ENCODE measurements at places on chromosomes 13 and 19.
A peak's percentile ranks its signal among the peaks of the same experiment; 100 is the strongest.

DNA sequence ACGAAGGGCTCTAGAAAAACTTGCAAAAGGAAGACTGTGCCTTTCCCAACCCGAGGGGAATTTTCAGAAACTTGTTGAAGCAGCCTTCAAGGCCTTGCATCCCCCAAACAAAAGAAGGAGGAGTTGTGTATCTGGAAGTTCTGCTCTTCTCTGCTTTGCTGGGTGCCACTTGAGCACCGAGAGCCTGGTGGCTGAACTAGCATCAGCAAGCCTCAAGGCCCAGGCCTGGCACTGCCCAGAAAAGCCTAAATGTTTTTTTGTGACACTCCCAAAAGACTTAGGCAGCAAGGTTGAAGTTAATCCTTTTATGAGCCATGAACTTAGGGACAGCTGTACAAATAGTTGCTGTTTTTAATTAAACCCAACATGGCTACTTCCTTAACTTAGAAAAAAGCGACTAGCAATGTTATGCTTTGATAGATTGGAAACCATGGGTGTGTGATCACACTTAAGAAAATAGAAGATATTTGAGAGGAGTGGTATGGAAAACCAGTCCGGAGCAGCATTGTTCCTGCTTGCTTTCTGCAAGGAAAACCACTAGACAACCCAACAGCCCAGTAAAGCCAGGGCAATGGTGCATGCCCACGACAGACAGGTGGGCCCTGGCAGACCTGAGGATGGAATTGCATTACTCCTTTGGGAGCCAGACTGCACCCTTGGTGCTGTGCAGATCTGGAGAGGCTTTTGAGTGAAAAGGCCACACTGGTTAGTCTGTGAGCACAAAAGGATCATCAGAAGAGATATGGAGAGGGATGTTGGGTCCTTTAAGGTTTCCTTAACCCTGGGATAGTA lies 788 bp upstream of the DLEU7 start:
- no peak overlapping the region for H3K27ac ChIP-seq
- no peaks in the 10 kb centered on the region for H3K4me1 ChIP-seq
- DNase-seq, result no peak
- no peaks in the 10 kb centered on the region for H3K36me3 ChIP-seq

DNA sequence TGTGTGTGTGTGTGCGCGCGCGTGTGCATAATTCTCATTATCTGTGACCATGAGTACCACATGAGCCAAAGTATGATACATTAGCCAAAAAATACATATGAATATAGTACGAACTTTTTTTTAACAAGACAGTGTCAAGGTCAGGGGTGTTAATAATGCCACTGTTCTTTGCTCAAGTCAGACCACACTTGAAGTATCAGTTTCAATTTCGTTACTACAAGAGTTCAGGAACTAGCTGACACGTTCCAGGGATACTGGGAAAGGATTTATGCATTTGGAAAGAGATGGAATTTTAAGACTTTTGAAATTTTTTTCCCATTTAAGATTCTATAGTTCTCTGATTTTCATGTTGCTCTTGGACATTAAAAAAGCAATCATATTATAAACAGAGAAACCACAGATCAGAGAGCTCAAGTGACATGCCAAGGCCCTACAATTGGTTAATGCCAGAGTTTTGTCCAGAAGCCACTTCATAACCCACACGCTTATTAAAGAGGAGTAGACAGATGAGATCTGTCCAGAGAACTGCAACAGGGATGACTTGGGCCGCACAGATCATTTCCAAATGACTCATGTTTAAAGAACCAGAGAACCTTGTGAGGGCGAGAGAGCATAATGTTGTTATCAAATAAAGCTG lies 718.8 kb upstream of the SGCG start:
- no peaks in the 10 kb centered on the region for H3K36me3 ChIP-seq
- H3K27me3 ChIP-seq, result no peaks in the 10 kb centered on the region
- H3K4me1 ChIP-seq, result no peaks in the 10 kb centered on the region
- no peak overlapping the region for H3K27ac ChIP-seq
- H3K4me3 ChIP-seq, result no peak overlapping the region

DNA sequence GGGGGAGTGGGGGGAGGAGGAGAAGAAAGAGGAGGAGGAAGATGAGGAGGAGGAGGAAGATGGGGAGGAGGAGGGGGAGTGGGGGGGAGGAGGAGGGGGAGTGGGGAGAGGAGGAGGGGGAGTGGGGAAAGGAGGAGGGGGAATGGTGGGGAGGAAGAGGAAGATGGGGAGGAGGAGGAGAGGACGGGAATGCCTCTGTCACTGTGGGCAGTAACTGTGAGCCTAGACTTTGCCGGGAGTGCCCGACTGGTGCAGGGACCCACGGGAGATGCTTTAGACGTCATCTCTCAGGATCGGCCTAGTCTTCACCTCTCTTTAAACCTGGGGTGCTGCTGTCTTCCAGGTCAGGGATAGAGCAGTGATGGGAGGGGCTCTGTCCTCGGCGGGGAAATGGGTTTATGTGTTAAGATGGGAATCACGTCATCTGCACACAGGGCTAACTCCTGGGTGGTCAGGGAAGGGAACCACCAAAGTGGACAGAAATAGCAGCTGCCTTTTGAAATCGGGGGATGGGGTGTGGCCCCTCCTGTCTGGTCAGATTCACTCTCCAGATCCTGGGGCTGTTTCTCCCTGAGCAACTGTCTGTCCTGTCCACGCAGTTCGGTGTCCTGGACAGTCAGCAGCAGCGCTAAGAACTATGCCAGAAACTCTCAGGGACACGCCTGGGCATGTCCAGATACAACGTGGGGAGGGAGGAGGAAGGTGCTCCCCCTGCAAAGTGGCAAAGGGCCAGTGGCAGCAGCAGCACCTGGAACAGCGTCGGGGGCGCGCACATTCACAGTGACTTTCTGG lies 26.9 kb downstream of the GAS6 start:
- no peak overlapping the region for H3K4me3 ChIP-seq
- peaks cover 4% of the 10 kb centered on the region for H3K36me3 ChIP-seq
- H3K27me3 ChIP-seq, result peaks cover 4% of the 10 kb centered on the region
- H3K27ac ChIP-seq, result peak overlapping the region; percentile 90
- peaks cover 18% of the 10 kb centered on the region for H3K4me1 ChIP-seq

DNA sequence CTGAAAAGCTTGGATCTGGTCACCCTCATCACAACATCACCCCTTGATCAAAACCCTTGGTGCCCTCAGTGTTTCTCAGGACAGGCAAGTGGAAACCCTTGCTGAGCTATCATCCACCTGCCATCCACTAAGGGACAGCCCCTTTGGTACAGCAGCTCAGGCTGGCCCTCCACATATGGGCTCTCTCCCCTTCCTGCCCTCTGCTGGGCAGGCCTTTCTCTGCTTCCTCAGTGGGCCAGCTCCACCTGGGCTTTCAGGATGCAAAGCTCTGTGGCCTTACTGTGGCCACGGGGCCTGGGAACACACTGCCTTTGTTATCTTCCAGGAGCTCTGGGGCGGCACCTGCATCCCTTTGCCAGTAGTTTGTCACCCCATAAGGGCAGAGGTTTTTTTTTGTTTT lies 4.9 kb downstream of the SUGP1 start:
- no peak overlapping the region for H3K27ac ChIP-seq
- no peaks in the 10 kb centered on the region for H3K27me3 ChIP-seq
- H3K36me3 ChIP-seq, result peaks cover 8% of the 10 kb centered on the region
- no peak overlapping the region for H3K4me3 ChIP-seq

DNA sequence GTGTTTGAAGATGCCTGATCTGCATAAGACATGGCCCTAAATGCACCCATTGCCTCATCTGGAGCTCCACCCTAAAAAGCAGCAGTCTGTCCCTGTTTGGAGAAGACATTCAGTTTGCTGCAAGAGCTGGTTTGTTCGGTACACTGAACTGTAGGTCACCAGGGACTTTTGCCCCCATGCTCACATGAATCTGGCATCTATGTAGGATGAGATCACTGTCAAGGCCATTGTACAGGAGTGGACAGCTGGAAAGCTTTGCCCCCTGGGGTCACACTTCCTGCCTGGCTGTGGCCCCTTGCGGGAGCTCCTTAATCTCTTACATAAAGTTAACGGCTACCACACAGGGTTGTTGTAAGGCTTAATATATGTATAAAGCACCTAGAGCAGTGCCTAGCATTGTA lies 73.0 kb downstream of the IPO5 start:
- H3K36me3 ChIP-seq, result no peaks in the 10 kb centered on the region
- no peak overlapping the region for H3K4me3 ChIP-seq
- no peaks in the 10 kb centered on the region for H3K4me1 ChIP-seq
- DNase-seq, result no peak
- H3K27me3 ChIP-seq, result no peaks in the 10 kb centered on the region

DNA sequence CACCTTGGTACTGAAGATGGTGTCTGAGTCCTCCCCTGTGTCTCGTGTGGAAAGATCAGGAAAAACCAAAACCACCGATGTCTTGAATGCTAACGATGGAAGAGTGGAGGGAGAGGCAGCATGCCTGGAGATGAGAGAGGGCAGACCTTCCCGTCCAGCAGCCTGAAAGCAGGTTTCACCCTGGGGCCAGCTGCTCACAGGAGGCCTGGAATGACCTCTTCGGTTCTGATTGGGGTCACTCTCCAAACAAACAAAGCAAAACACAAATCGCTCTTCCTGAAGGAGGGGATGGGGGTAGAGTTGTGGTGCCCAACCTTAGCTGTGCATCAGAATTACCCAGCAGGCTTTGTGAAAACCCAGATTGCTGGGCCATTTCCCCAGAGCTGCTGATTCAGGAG lies 142.3 kb upstream of the SOX1 start:
- no peaks in the 10 kb centered on the region for H3K27me3 ChIP-seq
- H3K4me1 ChIP-seq, result no peaks in the 10 kb centered on the region
- H3K4me3 ChIP-seq, result no peak overlapping the region

DNA sequence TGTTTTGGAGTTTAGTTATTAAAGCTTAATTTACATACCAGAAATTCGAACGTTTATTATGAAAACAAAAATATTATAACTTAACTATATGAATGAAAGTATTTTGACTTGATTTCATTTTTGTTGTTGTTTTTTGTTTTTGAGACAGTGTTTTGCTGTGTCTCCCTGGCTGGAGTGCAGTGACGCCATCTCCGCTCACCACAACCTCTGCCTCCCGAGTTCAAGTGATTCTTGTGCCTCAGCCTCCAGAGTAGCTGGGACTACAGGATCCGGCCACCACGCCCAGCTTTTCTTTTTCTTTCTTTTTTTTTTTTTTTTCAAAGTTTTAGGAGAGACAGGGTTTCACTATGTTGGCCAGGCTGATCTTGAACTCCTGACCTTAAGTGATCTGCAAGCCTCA lies 392.6 kb downstream of the PCDH17 start:
- no peak overlapping the region for H3K27ac ChIP-seq
- DNase-seq, result no peak
- no peaks in the 10 kb centered on the region for H3K36me3 ChIP-seq
- no peaks in the 10 kb centered on the region for H3K4me1 ChIP-seq

- H3K27me3 ChIP-seq, result no peaks in the 10 kb centered on the region
- no peak for DNase-seq
- H3K27ac ChIP-seq, result no peak overlapping the region
- H3K4me1 ChIP-seq, result no peaks in the 10 kb centered on the region
- H3K36me3 ChIP-seq, result no peaks in the 10 kb centered on the region
Measured at GRCh38 chr13:48560657-48561337, 27.9 kb upstream of the RCBTB2 start.

GRCh38 chr13:24147570-24147963 lies 13.0 kb upstream of the SPATA13 start:
- no peak overlapping the region for H3K27ac ChIP-seq
- DNase-seq, result no peak
- H3K36me3 ChIP-seq, result no peaks in the 10 kb centered on the region
- H3K27me3 ChIP-seq, result no peaks in the 10 kb centered on the region

- no peaks in the 10 kb centered on the region for H3K4me1 ChIP-seq
- DNase-seq, result peak; percentile 36
- H3K27me3 ChIP-seq, result no peaks in the 10 kb centered on the region
- H3K36me3 ChIP-seq, result no peaks in the 10 kb centered on the region
- H3K4me3 ChIP-seq, result peak overlapping the region; percentile 46
- H3K27ac ChIP-seq, result peak overlapping the region; percentile 78
Measured at GRCh38 chr19:6108721-6109633, 1.3 kb downstream of the RFX2 start.

DNA sequence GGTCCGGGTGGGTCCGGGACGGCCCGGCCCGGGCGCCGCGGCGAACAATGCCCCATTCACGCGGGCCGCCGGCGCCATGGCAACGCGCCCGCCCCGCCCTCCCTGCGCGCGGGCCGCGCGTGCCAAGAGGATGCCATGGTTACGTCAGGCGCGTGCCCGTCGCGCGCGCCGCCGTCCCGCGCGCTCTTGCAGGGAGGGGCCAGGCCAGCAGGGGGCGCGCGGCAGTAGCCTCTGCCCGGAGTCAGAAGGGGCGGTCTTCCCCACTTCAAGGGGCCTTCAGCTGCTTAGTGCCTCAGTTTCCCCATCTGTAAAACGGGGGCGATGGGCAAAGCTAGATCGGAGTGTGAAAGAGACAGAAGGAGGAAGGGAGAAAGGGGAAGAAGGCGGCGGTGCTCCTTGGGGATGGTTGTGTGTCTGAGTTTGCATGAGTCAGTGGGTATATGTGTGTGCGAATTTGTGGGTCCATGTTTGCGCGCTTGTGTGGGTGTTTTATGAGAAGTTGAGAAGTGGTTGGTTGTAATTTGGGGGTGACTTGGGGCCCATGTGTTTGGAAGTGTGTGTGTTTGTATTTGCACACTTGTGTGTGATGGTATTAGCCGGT lies 11.6 kb upstream of the NFIX start:
- no peaks in the 10 kb centered on the region for H3K36me3 ChIP-seq
- peak overlapping the region; percentile 18 for H3K4me3 ChIP-seq
- H3K4me1 ChIP-seq, result no peaks in the 10 kb centered on the region
- no peaks in the 10 kb centered on the region for H3K27me3 ChIP-seq
- peak overlapping the region; percentile 47 for H3K27ac ChIP-seq

DNA sequence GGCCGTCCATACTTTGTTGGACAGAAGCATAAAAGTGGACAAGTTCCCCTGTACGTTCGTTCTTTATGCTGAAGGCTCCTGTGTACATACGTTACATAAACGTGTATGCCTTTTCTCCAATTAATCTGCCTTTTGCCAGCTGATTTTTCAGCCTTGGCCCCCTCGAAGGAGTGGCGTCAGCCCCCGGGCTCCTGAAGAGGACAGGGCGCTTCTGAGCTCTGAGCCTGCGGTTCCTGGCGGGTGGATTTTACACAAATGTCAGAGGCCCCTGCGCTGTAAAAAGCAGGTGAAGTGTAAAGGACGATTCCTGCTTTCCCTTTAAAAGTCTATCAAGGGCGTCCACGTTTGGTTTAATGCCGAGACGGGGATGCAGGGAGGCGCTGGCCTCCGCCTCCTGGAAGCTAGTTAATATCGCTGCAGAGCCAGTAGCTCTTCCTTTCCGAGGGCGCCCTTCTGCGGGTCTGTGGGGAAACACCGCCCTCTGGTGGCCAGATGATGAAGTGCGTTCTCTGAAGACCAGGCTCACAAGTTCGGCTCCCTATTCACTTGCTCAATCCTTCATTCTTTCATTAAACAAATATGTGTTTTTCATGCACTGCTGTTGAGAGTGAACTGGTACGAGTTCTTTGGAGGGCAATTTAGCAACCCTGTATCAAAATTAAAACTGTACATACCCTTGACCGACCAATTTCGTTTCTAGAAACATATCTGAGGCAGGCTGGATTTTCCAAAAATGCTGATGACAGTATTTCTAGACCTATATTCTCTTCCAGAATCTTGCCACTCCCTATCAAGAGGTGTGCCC lies 62.0 kb downstream of the GPR12 start:
- no peaks in the 10 kb centered on the region for H3K36me3 ChIP-seq
- peak; percentile 77 for DNase-seq

All from prostate gland (tissue), 2 donors.